ENCODE measurements at places on chromosomes 13 and 19.

- no peak for DNase-seq
Observed at GRCh38 chr19:15292140-15292539, 40.2 kb downstream of the BRD4 start.

GRCh38 chr19:11256189-11256588, 6.1 kb downstream of the DOCK6 start:
- no peak for DNase-seq

DNA sequence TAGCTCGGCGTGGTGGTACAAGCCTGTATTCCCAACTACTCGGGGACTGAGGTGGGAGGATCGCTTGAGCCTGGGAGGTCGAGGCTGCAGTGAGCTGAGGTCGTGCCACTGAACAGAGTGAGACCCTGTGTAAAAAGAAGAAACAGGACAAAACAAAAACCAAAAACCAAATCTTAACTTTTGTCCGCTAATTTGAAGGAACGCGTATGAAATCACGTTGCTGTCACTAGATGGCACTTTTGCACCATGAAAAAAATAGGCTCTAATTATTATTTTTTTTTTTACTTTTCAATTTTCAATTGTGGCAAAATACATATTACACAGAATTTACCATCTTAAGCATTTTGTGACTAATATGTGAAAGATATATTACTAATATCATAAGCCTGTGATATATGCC, 17.6 kb upstream of the ZNF835 start:
- DNase-seq = no peak

- DNase-seq = peak; percentile 49
Observed at GRCh38 chr13:41909506-41909905, 51.4 kb downstream of the VWA8 start.

DNA sequence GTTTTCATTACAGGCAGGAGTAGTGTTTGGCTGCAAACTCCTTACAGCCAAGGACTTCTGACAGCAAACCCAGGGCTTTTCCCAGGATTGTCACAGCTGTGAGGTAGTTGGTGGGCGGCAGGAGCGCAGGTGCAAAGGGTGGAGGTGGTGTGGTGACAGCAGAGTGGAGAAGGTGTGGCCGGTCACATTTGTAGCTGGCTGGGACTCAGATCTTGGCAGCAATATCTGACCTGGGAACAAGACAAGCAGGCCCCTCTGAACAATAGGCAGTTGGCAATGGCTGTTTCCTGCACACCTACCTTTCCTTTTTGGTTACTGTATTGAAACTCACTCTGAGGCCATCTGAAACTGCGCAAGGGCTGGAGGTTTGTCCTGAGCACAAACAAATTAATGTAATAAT, 327.3 kb downstream of the COG6 start:
- DNase-seq = no peak

DNA sequence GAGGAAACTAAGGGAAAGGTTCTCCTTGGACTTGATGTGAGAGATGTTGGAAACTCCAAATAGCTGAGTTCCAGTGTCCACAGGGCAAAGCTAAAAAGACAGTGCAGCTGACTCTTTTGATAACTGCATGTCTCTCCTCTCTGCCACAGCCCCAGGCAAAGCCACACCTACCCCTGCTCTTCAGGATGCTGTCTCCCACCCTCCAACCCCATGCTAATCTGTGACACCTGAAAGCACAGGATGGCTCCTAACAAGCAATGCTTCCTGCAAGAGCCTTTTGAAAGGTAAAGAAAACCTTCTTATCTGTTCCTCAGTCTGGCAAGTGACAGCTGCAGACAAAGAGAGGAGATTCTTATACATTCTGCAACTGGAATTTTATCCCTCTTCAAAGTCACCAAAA, 14.5 kb downstream of the SLC46A3 start:
- no peak for DNase-seq

DNA sequence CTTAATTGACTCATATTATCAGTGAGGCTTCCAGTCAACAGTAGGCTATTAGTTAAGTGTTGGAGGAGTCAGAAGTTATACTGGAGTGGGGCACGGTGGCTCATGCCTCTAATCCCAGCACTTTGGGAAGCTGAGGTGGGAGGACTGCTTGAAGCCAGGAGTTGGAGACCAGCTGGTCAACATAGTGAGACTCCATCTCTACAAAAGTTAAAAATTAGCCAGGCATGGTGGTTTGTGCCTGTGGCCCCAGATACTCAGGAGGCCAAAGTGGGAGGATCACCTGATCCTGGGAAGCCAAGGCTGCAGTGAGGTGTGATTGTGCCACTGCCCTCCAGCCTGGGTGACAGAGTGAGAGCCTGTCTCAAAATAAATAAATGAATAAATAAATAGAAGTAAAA, 53.2 kb downstream of the COMP start:
- DNase-seq = no peak

GRCh38 chr13:29782798-29783197, 67.6 kb downstream of the UBL3 start:
- no peak for DNase-seq

- DNase-seq = no peak
Observed at GRCh38 chr13:57760951-57761350, 129.4 kb downstream of the PCDH17 start.

DNA sequence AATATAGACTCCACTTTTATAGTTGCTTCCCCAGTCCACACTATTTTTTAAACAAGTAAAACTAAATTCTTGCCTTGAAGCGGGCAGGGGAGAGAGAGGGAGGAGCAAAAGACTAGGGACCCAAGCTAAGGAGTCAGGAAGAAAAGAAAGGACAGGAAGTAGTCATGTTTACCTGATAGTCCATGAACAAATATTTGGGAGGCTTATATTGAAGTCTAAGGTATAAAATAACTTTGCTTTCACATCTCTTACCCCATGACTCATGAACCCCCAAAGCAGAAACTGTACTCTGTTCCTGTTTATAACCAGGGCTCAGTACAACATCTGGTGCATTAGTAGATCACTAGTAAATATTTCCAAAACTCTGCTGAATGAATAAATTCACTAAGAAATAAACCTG, 67.3 kb downstream of the ZAR1L start:
- no peak for DNase-seq

DNA sequence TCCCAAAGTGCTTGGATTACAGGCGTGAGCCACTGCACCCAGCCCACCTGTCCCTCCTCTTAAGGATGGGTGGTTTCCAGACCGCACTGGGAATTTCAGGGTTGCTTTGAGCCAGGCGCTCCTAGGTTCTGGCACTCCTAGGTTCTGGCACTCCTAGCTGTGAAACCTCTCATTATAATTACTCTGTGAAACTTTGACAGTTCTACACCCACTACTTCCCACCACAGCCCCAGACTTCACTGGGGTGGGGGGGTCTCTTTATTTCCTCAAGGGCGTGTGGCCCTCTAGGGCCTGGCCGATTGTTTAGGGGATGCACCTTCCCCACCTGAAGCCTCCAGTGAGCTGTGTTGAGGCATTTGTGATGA, 2.3 kb upstream of the ADAMTS10 start:
- no peak for DNase-seq

DNA sequence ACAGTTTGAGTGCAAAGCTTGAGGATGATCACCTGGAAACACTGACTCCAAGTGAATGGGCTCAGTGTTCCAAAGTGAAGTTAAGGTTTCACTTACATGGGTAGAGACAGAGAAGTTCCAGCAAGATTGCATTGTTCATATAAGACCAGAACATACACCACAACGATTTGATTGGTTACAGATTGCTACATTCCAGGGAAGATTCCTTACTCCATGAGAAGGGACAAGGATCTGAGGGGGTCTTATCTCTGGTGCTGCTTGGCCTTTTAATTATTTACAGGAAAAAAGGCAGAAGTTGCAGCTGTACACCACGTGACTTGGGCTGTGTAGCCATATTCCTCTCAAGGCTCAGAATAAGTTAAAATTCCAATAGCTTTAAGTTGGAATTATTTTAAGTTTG, 12.3 kb downstream of the WDFY2 start:
- DNase-seq = no peak

DNA sequence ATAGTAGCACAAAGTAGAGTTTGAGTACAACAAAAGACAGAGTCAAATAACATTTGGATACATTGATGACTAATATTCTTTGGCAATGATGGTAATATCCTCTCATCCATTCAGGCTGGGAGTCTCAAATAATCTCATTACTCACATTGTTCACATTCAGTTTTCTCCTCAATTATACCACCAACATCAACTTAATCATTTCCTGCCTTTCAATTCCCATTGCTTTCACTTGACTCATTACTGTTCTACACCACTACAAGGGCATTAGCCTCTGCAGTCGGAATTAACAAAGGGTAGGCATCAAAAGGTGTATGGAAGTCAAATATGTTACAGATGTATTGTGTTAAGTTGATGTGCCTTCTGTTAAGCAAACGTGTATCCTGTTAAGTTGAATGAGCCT, 518.4 kb upstream of the SLITRK1 start:
- no peak for DNase-seq

- DNase-seq = no peak
Observed at GRCh38 chr13:113622791-113623490, 35.1 kb downstream of the ATP4B start.

Data from NCI-H2081 (cell line).